ENCODE measurements at places on chromosomes 4 and X.

DNA sequence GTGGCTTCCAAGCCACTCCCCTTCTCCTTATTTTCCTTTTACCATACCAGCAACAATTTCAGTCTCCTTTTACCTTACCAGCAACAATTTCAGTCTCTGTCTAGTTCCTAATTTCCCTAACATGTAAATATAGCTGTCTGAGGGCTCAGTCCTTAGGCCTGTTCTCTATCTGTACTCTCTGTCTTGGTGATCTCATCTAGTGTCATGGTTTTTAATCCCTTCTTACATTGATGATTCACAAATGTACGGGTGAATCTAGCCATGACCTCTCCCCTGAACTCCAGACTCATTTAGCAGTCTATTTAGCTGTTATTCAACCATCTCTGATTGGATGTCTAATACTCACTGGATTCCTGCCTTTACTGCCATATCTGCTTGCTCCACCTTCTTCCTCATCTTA lies 7.2 kb downstream of the IL15 start:
- no peak for DNase-seq

- DNase-seq: peak; percentile 33
Measured at GRCh38 chrX:2676794-2677675, 14.1 kb upstream of the CD99 start.

DNA sequence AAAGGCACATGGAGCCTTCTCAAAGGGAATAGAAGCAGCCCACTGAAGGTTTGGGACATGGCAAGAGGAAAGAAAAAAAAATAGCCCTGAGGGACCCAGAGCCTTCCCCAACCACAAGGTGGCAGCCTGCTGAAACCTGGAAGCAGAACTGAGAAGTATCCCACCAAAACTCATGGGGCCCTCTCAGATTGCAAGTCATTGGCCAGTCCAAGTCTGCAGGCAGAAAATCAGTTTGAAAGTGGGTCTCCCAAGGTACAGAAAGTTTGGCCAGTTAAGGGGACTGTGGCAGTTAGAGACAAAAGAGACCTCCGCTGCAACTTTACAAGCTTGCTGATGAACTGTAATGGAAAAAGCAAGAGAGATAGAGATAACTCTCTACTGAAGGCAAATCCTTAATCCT lies 155.8 kb downstream of the ANTXR2 start:
- DNase-seq: peak; percentile 27

DNA sequence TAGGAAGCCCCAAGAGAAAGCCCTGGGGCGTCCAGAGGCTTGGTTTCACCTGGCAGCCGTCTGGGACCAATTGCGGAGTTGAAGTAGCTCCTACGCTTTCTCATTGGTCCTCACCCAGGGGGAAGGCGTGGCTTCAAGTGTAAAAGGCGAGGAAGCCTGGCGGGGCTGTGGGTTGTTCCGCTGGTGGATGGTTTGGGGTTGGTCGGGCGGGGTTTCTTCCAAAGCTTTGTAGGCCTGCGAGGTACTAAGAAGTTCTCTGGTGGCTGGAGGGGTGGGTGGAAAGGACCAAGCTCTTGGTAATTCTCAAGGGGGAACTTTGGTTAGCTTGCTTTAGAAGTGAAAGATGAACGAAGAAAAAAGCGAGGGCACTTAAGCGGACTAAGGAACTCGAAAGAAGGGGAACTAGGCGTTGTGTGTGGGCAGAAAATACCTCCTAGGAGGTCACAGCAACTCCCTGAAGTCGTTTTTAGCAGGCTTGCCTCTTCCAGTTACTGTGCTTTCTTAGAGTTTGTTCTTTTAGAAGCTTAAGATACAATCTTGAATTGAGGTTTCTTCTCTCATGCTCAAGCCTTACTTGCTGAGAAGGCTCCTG lies 36.6 kb downstream of the CCNG2 start:
- no peak for DNase-seq

DNA sequence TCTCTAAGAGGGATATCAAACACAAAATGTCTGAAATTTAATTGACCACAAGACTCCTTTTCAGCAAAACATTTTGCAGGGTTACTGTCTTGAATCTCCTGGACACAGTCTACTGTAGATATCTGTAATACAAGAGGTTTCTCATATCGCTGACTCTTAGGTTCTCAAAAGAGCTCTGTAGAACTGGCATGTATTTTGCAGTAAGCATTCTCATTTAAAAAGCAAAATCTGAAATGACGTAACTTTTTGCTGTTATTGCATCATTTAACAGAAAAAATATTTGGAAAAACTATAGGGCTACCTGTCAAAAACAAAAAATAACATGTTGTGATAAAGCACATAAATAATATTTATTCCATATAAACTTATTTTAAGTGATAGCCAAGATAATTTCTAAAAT lies 114.2 kb downstream of the CDS1 start:
- no peak for DNase-seq

DNA sequence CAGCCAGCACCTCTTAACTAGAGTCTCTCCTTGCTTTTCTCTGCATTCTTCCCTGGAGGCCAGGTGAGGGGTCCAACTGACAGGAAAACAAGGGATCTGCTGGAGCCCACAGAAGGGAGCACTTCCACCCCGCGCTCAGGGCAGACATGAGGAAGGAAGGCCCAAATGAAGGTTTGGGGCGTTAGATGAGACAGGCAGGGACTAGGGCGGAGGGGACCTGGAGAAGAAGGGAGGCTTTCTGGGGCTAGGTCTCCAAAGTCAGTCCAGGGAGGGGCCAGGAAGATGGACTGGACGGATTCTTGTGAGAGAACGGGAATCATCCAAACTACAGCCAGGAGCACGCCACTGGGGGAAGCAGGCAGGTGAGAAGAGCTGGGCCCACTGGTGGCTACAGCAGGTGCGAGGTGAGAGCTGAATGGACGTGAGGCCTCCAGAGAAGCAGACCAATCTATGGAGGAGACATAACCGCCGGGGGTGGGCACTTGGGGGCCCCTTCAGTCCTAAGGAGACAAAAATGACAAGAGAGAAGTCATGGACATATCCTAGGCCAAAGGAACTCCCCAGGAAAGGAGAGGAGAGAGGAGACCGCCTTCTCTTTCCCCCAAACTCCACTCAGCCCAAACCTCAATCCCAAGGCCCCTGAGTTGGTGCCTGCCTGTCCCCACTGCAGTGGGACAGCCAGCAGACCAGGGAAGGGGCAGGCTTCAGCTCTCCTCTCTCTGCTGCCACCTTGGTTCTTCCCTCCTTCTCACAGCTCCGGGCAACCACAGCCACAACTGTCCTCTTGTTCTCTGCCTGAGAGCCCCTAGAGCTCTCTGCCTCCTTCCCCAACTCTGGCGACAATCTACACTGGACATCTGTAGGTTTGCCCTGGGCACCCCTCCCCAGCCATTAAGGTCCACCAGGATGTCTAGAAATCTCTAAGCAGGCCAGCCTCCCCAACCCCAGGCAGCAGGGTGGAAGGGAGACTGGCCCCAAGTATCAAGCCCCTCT lies 7.0 kb downstream of the APLN start:
- no peak for DNase-seq

DNA sequence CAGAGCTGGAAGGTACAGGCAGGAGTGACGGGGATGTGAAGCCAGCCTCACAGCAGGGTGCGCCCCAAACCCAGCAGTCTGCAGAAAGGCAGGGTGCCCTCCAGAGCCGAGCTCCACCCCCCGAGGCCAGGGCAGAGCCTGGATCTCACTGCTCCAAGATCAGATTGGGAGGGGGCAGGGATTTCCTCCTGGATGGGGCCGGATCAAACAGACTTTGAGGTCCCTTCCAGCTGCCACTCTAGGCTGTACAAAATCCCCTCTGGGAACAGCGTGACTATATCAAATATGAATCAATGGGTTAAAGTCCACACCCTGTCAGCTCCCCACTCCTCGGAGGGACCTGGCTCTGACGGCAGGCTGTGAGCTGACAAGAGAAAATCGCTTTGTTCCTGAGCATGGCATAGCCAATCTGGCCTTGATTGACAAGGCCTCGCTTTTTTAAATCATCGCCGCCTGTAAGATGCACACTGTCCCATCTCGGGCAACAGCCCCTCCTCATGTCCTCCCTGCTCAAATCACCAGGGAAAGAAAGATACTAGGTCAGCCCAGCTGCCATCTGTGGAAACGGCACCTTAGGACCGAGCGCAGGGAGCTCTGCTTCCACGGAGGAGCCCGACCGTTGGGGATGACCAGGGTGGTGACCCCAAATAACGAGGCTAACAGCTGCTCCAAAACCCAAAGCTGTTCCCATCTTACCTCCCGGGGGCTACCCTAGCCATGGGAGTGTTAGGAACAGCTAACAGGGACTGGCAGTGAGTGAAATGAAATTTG lies 39.9 kb downstream of the PSAPL1 start:
- peak; percentile 57 for DNase-seq

- DNase-seq: no peak
Measured at GRCh38 chr4:141416677-141417363, 196.1 kb downstream of the ZNF330 start.

DNA sequence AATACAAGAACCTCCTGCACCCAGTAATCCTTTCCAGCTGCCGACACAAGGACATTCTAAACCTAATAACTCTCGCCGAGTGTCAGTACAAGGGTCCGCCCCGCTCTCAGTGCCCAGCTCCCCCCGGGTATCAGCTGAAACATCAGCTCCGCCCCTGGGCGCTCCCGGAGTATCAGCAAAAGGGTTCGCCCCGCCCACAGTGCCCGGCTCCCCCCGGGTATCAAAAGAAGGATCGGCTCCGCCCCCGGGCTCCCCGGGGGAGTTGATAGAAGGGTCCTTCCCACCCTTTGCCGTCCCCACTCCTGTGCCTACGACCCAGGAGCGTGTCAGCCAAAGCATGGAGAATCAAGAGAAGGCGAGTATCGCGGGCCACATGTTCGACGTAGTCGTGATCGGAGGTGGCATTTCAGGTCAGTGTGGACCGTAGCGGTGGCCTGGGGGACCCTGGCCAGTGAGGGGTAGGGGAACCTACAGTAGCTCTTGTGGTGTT lies at the start of gene MAOA:
TSS of gene MAOA (plus strand) at position 295 of the 490 bp plus-strand sequence. CDS start at position 338, 43 bp downstream.
- DNase-seq: peak; percentile 73

DNA sequence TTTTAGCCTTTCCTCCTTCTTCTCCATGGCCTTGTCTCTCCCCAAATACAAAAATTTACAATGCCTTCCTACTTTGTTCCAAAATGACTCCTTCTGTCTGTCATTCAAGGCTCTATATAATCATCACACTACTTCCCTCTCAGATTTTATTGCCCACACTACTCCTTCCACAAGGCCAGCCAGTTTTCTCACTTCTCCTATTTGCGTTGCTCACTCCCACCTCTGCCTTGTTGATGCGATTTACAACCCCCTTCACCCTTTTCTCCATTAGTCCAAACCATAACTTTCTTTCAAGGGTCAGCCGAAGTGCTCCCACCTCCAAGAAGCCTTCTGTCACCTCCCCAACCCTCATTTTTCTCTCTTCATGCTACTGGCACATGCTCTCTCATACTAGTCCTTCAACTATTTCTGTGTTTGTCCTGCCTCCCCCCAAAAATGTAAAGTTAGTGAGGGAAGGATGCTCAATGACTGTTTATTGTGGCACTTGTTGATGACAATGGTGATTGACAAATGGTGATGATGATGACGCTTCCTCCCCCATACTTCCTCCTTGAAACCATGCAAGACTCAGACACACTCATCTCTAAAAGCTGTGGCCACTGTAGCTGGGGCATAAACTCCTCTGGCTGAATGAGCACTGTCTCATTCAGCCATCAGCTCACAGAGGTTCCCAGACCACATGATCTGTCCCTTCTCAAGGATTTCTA lies 2.7 kb upstream of the XKRX start:
- no peak for DNase-seq

- DNase-seq: no peak
Measured at GRCh38 chr4:98581126-98581525, 77.3 kb downstream of the TSPAN5 start.

DNA sequence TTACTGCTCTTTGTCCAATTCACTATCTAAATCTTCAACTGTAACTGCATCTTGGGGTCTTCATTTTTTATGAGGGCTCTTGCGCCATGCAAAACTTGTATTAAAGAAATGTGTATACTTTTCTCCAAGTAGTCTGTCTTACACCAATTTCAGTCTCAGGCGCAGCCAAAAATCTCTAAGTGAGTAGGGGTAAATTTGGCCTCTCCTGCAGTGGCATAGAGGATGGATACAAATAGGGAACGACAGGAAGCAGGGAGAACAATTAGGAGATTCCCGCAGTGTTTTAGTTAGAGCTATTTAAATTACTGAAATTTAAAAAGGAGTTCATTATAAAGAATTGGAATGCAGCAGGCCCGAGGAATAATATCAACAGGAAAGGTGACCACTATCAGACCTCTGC lies 30.2 kb downstream of the DMP1 start:
- no peak for DNase-seq

- no peak for DNase-seq
Measured at GRCh38 chr4:86968547-86968946, 33.7 kb downstream of the AFF1 start.

- no peak for DNase-seq
Measured at GRCh38 chr4:24764345-24764744, 31.0 kb upstream of the SOD3 start.

GRCh38 chr4:31657859-31658570 lies 937.8 kb downstream of the PCDH7 start:
- DNase-seq: no peak

DNA sequence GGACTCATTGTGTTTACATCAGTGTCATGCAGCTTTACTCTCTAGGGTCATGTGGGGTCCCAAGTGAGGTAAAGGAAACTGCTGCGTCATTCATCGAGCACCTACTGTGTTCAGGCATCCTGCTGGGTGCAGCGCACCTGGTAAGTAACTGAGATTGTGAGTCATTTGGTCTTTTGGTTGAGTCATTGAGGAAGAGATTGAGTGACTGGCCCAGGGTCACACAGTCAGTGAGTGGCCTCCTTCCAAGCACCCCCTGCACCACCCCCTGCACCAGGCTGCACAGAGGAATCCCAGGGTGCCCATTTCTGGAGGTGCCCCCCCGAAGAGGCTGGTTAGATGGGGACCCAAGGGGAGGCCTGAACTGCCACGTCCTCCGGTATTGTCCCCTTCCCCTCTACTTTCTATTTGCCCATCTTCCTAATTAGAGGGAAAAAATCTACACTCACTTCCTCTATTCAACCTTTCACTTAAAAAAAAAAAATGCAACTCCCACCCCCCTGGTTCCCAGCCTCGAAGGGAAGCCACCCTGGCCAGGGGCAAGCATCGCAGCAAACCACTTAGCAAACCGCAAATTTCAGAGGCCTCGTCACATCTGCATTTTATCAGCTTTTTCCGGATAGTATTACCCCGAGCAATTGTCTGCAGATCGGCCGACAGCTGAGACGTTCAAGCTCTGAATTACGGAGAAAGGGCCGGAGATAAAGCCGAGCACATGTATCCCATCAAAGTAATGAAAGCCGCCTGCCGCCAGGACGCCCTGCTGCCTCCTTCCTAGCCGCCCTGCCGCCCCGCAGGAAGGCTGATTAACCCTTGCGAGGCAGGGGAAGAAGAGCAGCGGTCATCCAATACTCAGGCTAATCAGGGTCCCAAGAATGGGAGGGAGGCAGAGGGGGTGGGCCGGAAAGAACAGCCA lies 96.3 kb upstream of the MSX1 start:
- DNase-seq: peak; percentile 52

Measured in hepatocyte (in vitro differentiated cells).